Epithelial cell of umbilical artery (primary cell): ENCODE measurements at places on chromosomes 12 and 14. TPM values are rescaled to one million over a fixed set of nuclear protein-coding genes. Genes with fewer than 3 reads are reported as not detected.

ZNF664 gene
- total RNA-seq: 39.0 and 43.8 TPM in 2 replicates

KRT71 gene
- not detected in 2 replicates for total RNA-seq

TROAP gene
- total RNA-seq: 8.1 and 9.1 TPM in 2 replicates

PGF gene
- 378 and 418 TPM in 2 replicates for total RNA-seq

ANHX gene
- total RNA-seq: not detected in 2 replicates

KCNA5 gene
- not detected in 2 replicates for total RNA-seq

CCDC175 gene
- total RNA-seq: not detected in 2 replicates

SERPINA9 gene
- not detected in 2 replicates for total RNA-seq
